ENCODE measurements at places on chromosomes 6 and 20.

DNA sequence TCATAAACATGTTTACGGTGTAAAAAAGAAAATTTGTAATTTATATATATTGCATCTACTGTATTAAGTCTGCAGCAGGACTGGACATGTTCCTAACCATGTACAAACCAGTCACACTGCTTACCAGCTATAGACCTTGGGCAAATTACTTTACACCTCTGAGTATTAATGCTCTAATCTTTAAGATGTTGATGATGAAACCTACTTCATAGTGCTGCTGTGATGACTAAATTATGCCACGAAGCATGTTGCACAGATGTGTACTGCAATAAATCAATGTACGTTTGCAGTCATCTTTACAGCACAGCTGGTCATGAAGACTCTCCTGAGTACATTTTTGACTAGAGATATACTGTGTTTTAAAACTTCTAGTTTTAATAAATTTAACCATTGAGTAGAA is 42.6 kb downstream of the PRKN start:
- no peak for DNase-seq

- no peak for DNase-seq
Measured at GRCh38 chr6:142666599-142667185, 278.3 kb downstream of the HIVEP2 start.

GRCh38 chr6:1313767-1314503 is 2.0 kb downstream of the FOXQ1 start:
- DNase-seq = peak; percentile 24

DNA sequence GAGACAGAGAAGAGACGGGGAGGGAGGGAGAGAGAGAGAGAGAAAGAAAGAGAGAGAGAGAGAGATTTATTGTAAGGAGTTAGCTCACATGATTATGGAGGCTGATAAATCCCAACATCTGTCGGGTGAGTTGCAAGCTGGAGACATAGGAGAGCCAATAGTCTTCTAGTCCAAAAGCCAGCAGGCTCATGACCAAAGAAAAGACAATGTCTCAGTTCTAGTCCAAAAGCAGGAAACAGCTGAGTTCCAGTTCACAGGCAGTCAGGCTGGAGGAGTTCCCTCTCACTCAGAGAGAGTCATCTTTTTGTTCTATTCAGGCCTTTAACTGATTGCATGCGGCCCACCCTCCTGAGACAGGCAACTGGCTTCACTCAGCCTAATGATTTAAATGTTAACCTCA is 416.6 kb downstream of the PREX1 start:
- DNase-seq = no peak

- no peak for DNase-seq
Measured at GRCh38 chr20:62737271-62737811, 28.7 kb downstream of the NTSR1 start.

- no peak for DNase-seq
Measured at GRCh38 chr20:61514396-61514795, 262.3 kb downstream of the CDH4 start.

DNA sequence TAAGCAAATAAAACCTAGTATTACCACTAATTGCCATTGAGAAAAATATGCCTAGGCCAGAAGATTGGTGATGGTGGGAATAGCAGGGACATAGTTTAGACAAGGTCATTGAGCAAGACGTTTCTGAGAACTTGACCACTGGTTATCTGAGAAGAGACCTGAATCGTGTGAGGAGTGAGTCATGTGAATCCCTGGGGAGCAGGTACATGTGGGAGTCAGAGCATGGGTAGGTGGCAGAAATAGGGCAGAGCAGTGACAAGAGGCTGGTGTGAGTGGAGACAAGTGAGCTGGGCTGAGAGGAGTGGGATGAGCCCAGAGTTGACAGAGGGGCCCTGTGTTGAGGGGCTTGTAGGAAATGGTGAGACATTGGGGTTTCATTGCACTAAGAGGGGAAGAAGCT is 16.4 kb downstream of the MICA start:
- no peak for DNase-seq

- no peak for DNase-seq
Measured at GRCh38 chr6:21729431-21729830, 135.9 kb downstream of the SOX4 start.

DNA sequence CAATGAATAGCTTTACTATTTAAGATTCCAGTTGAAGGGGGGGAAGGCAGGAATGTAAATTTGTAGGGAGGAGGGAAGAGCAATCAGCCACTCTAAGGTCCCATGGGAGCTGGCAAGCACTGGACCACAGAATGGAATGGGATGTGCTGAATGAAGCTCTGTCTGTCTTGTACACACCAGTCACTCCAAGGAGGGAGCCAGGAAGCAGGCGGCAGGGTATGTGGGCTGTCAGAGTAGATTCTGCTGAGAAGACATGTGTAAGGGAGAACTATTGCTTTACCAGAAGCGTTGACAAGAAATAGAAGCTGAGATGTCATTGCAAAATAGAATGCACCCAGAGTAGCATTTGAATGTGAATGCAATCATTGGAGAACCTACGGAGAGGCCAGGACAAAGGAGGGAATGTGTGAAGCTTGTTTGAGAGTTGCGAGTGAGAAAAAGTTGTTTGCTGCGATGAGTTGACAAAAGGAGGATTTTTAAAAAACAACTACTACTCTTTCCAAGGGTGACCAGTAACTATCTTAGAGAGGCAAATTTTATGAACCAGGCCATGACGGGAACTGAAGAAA is 25.2 kb upstream of the PDE7B start:
- DNase-seq = no peak

GRCh38 chr6:35706468-35706867 is 17.8 kb upstream of the FKBP5 start:
- DNase-seq = no peak

DNA sequence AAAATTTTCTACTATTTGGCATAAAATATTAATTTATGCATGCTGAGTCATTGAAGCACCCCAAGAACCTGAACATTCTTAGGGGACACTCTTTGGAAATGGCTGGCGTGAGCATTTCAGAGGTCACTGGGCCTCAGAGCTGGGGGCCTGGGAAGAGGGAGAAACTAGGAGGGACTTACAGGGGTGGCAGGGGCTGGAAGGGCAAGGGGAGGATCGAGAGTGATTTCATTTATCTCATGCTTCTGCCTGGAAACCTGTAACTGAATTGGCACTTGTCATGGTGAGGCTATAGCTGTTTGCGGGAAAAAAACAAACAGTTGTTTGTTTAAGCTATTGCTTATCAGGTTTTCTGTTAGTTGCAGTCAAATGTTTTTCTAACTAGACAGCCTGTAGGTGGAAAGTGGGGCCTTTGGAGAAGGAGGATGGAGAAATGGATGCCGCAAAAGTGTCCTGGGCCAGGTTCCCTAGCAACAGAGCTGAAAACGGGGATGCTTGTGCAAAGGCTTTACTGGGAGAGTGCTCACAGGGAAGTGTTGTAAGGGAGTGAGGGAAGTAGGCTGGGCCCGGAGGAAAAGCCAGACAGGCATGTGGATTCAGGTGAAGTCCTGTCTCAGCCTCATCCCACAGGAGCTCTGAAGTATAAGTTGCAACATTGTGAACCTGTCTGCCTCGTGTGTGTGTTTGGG is 36.4 kb upstream of the KAT14 start:
- DNase-seq = no peak

- DNase-seq = no peak
Measured at GRCh38 chr6:147246853-147247635, 42.8 kb downstream of the STXBP5 start.

GRCh38 chr6:165746331-165746730 is 83.3 kb upstream of the PDE10A start:
- DNase-seq = no peak

DNA sequence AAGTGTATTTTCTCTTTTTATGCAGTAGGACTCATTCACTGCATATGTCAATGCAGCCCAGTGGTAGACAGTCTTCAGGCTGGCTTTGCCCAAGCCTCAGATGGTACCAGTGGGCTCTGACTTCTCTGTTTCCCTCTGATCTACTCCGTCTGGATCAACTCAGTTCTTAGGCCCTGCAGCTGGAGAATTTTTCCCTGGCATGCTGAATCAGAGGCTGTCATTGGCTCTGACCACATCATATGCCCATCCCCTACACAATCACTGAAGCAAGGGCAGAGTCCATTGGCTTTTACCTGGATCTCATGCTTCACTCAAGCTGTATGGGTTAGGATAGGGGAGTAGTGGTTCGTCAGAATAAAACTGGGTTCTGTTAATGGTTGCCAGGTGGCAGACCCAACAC is 57.8 kb downstream of the KIZ start:
- no peak for DNase-seq

DNA sequence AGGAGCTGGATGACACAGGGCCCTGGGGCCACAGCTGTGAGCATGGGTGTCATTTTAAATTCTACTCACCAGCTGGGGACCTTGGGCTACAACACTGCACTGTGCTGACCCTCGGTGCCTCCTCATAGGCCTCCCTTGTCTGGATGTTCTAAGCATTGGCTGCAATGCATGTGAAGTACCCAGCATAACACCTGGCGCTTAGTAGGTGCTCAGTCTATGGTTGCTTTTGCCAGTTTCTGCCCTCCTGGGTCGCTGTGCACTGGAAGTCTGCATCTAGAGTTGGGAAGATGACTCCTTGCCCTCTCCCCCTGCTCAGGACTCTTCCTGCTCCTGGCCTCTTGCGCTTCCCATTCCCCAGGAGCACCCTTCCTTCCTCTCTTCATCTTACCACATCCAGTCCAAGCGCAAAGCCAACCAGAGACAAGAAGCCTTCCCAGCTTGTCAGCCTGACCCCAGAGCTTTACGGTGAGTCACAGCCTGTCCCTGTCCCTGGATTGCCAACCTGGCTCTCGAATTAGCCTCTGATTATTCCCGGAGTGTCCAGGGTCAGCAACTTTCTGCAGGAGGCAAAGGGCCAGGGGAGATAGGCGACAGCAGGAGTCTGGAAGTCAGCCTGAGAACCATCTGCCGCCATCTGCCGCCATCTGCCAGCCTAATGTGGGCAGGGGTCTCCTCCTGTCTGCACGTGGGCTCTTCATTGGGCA is 8.8 kb downstream of the SLC13A3 start:
- DNase-seq = no peak

GRCh38 chr20:50575865-50576720 is 65.9 kb downstream of the PTPN1 start:
- no peak for DNase-seq

DNA sequence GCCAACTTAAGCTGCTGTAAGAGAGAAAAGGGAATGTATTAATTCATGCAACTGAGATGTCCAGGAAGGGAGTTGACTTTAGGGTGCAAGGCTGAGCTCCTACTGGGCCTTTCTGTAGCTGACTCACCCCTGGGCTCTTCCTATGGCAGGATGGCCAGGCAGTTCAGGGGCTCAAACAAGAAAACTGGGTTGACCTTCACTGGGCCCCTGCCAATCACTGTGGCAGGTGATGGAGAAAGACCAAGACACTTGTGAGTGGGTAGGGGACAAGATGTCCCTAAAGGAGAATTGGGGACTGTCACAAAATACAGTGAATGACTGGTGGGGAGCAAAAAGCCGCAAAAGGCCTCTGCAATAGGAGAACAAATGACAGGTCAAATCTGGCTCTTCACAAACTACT is 21.5 kb upstream of the RALGAPA2 start:
- DNase-seq = no peak

DNA sequence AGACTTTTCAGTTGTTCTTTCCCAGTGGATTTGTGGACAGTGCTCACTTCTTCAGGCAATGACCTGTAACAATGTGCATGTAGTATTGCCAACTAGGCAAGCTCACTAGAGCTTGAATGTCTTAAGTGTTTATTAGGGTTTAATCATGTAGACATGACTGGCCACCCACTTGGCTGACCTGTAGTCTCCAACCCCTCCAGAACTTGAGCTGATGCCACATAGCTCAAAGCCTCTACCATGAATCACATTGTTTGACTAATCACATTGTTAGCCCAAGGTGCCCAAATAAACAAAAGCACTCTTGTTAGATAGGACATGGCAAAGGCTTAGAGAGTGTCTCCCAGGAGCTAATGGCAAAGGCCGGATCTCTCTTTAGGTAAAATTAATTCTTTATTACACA is 272.7 kb downstream of the GRIK2 start:
- DNase-seq = no peak

DNA sequence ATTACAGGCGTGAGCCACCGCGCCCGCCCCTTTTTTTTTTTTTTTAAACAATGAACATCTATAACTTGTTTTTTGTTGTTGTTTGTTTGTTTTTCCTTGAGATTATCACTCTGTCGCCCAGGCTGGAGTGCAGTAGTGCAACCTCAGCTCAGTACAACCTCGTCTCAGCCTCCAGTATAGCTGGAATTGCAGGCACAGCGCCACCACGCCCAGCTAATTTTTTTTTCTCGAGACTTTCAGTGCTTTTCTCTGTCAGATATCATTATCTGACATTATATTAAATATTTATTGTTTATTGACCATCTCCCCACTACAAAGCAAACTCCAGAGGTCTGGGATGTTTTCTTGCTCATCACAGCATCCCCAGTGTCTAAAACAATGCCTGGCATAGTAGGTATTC is 2.3 kb upstream of the DLK2 start:
- peak; percentile 11 for DNase-seq

- DNase-seq = peak; percentile 14
Measured at GRCh38 chr6:116444092-116444491, 17.1 kb upstream of the CALHM6 start.

DNA sequence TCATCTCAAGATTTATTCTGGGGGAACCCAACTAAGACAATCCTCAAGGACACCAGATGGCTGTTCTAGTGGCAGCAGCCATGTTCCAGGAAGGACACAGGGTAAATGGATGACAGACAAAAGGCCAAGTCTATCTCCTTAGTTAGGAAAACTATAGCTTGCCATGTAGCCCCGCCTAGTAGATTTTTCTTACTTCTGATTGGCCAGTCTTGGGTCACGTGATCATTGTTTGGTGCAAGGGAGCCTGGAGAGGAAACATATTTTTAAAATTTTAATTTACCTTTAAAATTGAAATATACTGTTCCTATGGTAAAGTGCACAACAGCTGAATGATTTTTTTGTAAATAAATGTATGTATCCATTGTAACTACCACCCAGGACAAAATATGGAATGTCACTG is 4.4 kb upstream of the KCNS1 start:
- no peak for DNase-seq
